ENCODE measurements at places on chromosomes 1 and 21.

DNA sequence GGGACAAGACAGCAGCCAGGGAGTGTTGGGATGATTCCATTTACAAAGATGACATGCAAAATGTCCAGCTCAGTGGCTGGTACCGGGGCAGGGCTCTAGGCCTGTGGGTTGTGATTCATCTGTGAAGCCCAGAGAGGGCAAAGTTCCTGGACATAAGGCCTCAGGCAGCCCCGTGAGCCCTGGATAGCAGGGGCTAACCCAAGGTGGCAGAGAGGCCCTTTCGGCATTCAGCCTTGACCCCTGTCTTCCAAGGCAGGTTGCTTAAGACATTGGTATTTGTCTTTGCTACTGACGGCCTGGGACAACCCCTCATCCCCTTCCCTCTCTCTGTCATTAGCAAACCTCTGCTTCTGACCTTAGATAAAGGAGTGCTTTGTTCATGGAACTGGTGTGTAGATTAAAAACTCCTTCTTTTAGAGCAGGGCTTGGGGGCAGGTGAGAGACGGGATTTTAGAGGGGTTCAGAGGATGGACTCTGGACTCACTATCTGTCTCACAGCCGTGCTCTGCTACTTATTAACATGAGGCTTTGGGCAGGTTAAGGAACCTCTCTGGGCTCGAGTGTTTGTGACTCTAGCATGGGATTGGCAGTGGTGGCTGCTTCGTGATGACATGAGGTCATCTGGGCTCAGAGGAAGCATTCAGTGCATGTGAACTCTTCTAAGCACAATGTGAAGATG is 36.3 kb downstream of the TMEM51 start:
- DNase-seq: no peak

DNA sequence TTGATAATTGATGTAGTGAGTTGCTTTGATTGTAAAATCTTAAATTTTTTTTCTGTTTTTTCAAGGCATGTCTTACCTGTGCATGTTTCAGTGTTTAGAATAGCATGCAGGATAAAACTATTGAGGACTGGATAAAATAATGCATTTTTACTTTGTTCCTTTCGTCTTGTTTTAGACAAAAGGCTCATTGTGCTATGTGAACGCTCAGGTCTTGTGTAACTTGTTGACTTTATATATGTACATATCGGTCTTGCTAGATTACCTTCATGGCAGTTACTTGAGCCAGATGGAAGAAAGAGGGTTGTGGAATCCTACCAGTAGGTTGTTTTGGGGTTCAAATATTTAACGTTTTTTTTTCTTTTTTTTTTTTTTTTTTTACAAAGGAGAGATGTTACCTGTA is 7.0 kb downstream of the NFIA start:
- DNase-seq: no peak

- DNase-seq: no peak
These were observed 13.0 kb upstream of the MIIP start for GRCh38 chr1:12006167-12006921.

GRCh38 chr21:29208044-29208681 is 77.7 kb downstream of the MAP3K7CL start:
- DNase-seq: no peak

DNA sequence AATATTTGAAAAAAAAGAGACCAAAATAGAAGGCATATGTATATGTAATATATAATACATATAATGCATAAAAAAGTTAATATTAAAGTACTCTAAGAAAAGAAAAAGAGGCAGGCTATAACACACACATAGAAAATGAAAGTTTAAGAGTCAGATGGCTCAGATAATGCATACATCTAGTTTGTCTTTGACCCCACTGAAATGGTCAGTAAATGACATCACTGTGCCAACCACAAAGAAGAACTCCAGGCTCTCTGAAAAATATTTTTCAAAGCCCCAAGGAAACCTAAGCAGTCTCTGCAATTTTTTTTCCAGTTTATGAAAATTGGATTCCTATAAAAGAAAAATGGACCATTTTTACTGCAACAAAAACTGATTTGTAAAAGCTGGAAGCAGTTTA is 55.4 kb upstream of the SCYL3 start:
- DNase-seq: no peak

GRCh38 chr21:36803816-36804439 is 105.0 kb downstream of the SIM2 start:
- DNase-seq: no peak

GRCh38 chr1:155207806-155208540 is at the start of gene THBS3:
Gene THBS3 (minus strand): TSS chr1:155207897. CDS start chr1:155207876, 21 bp downstream.
- no peak for DNase-seq

DNA sequence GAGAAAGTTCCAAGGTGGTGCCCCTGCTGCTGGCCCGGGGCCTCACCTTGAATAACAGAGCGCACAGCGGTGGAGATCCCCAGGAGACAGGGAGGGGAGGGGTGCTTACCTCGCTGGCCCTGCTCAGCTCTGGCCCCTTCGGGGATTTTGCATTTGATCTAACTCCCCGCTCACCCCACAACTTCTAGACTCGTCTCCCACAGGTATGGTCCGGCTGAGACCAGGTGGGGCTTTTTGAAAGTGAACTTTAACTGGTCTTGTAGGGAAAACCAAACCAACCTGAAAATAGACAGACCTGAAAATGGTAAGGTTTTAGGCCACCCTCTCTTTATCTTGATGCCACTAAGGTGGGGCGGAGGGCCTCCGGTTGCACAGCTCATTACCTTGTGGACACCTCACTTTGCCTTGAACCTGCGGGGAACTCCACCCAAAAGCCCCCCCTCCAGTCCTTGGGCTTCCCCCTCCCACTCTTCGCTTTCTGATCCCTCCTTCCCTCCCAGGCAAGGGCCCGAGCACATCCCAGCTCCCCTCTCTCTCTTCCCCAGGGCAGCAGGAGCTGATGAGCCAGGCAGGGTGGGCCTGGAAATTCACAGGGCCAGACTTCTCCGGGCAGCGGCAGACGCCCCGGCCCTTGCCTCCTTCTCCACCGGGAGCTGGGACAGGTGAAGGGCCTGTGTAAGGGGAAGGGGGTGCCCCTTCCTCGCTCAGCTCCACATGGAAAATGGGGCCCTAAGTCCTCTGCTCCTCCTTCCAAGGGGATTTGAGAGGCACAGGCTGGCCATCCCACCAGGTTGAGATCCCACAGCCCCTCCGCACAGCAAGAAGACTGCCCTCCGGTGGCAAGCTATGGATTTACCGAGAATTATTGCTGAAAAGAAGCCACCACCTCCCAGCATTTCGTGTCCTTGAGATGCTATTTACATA is 16.1 kb downstream of the TNFRSF8 start:
- DNase-seq: no peak

DNA sequence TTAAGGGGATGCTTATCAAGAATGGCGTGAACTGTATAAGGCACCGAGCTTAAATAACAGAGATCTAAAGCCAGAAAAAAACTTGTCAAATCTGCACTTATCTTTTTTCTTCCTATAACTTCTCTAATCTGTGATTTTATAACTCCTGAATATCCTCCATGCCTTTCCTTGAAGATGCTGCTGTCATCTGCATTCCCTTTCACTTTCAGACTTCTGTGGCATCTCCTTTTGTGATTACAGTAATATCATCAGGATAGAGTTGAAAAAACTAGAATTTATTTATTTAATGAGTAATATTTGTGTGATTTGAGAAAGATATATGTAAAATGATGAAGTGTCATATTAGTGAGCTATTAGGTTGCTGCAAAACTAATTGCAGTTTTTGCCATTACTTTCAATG is 357.8 kb upstream of the PTBP2 start:
- no peak for DNase-seq

DNA sequence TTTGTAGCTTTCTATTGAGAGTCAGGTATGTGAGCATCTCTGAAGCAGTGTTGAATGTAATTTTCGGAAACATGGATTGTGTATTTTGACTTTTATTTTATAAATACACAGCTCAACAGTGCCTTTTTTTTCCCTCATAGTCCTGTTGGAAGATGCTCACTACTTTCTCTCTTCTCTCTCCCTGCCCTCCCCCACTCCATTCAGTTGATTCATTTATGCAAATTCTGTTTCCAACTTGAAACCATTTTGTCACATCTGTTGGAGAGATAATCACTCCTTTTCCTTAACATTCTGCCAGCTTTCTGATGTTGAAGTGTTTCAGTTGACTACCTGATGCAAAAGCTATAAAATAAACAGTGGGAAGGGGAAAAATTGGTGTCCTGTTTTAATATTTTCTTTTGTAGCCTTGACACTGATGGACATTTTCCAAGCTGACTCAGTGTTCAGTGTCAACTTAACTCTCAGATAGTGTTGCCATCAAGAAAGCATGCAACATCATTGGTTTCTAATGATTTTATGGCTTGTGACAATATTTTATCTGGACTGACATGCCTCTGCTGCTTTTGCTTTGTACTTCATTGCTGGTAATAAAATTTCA is 194.5 kb downstream of the HS2ST1 start:
- DNase-seq: no peak

DNA sequence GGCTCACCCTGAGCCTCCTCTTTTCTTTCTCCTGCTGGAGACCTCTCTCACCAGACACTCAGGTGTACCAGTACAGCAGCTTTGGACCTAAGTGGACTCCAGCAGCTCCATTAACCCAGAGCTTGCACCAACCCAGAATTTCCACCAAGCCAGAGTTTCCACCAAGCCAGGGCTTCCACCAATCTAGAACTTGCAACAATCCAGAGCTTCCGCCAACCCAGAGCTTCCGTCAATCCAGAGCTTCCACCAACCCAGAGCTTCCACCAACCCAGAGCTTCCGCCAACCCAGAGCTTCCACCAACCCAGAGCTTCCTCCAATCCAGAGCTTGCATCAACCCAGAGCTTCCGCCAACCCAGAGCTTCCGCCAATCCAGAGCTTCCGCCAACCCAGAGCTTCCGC is 23.2 kb downstream of the CRYAA start:
- DNase-seq: no peak

- no peak for DNase-seq
These were observed 20.8 kb upstream of the C1orf159 start for GRCh38 chr1:1136547-1137230.

GRCh38 chr1:224205438-224205840 is 22.4 kb downstream of the DEGS1 start:
- peak; percentile 39 for DNase-seq

Measured in stimulated activated CD4-positive, alpha-beta T cell treated with anti-CD3 and anti-CD28 coated beads, Interleukin-1b, Interleukin-23, amount 100 ng/mL, for 24 hours (primary cell).